Dermis microvascular lymphatic vessel endothelial cell (primary cell): ENCODE measurements at places on chromosomes 2 and 18. TPM values are rescaled to one million over a fixed set of nuclear protein-coding genes. Genes with fewer than 3 reads are reported as not detected.

DNA sequence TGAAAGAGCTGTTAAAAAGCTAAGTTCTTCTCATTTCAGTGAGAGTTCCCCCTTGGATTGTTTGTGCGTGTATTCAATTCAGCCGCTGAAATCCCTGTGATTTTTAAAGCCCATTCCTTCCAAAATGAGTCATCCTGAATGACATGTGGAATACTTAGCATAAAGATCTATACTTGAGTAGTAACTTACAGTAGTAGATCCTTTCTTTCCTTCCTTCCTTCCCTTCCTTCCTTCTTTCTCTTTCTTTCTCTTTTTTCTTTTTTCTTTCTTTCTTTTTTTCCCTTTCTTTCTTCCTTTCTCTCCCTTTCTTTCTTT lies 18.2 kb upstream of the SOX11 start:
- DNase-seq, result no peak

DNA sequence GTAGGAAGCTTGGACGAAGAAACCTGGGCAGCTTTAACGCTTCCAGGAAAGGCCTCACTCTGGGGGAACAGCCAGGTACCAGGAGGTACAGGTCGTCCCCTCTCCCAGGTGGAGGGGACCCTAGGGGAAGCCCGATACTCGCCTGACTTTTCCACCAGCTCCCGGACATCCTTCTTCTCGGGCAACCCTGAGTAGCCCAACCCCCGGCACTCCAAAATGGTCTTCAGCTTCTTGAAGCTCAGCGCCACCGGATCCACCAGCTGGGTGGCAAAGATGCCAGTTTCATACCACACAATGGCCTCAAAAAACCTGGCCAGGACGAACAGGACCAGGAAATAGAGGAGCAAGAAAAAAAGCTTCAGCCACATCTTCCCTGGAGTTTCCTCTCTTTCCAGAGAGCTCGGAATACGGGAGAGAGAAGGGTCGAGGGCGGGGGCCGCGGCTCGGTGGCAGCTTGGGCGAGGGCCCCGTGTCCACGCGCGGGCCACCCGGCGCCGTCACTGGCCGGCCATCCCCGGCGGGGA lies 1.1 kb downstream of the RNF103 start:
- peak; percentile 49 for DNase-seq

GRCh38 chr2:80437959-80438358 lies 133.4 kb upstream of the LRRTM1 start:
- no peak for DNase-seq

DNA sequence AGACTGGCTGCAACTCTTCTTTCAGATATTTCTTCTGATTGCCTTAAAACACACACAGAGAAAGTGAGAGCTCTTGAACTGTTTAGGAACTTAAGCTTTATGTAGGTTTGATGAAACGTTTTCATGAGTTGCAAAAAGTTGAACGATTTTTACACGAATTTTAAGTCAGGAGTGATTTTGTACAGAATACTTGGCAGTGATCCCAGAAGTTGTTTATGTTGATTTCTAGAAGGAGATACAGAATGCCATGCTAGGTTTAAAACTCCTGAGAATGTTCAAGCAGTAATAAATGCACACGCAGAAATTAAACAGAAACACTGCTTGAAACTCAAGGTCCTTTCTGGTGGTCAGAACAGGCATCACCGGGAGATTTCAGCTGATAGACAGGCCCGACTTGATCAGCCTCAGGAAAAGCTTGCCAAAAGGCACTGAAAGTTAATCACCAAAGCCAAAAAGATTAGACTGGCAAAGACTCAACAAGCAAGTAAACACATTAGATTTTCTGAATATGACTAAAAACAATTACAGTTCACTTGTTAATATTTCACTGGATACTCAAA lies 123.1 kb downstream of the SOCS6 start:
- DNase-seq, result no peak

FARP2 gene
- total RNA-seq, result 29.4 and 37.0 TPM in 2 replicates
